ENCODE measurements at places on chromosomes 6 and 20.

DNA sequence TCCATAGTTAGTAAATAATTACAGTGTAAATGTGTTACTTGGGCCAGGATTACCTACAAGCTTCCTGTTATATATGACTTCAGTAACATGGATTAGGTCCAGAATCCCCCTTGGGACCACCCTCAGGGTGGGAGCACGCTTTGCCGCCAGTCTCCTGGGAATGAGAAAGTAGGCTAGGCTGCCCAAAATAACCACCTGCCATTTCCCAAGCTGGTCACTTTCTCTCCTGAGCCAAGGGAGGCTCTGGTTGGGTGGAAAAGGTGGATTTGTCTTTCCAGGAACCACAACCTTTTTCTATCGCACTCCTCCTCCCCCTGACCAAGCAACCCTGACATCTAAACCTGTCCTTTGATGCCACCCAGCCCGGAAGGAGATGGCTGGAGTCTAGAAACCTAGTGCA lies 9.6 kb upstream of the RIMS4 start:
- no peak for DNase-seq

- peak; percentile 77 for DNase-seq
Measured at GRCh38 chr20:45798935-45799642, 7.3 kb downstream of the DNTTIP1 start.

DNA sequence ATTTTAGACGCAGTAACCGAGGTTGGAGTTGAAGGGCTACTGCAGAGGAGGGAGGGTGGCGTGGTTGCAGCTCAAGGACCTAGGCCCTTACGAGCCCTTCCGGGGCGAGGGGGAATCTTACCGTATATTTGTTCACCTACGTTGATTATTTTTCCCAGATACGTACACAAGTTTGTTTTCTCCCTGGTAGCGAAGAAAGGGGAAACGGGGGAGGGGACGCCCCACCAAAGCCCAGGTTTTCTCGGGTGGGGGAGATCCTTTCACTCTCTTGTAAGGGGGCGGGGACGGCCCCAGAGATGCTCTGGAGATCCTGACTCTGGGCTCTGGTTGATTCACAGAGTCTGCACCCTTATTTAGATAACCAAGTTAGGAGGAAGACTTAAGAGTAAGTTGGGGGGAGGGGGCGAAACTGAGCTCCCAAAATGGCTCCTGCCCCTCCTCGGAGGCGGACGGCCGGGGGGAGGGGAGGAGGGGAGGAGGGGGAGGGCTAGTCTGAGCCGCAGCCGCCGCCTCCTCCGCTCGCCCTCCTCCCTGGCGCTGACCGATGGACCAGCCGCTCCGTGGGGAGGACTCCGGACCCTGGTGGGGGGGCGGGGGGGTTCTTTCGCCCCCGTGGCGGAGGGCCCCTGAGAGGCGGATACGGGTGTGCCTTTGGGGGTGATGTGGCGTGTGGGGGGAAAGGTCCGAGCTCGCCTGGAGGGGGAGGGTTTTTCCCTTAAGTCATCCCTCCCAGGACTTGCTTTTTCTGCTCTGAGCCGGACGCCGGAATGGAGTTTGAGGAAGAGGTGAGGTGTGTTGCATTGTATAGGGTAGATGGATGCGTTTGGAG lies 2.2 kb downstream of the BRD2 start:
- peak; percentile 91 for DNase-seq

- DNase-seq = no peak
Measured at GRCh38 chr6:50817646-50817950, 1.1 kb upstream of the TFAP2B start.

- no peak for DNase-seq
Measured at GRCh38 chr6:19991176-19991575, 154.0 kb downstream of the ID4 start.

GRCh38 chr20:47059536-47059935 lies 164.9 kb downstream of the EYA2 start:
- no peak for DNase-seq

- DNase-seq = no peak
Measured at GRCh38 chr20:14758356-14758755, 420.9 kb upstream of the FLRT3 start.

- DNase-seq = no peak
Measured at GRCh38 chr6:91098006-91098405, 511.1 kb upstream of the MAP3K7 start.

DNA sequence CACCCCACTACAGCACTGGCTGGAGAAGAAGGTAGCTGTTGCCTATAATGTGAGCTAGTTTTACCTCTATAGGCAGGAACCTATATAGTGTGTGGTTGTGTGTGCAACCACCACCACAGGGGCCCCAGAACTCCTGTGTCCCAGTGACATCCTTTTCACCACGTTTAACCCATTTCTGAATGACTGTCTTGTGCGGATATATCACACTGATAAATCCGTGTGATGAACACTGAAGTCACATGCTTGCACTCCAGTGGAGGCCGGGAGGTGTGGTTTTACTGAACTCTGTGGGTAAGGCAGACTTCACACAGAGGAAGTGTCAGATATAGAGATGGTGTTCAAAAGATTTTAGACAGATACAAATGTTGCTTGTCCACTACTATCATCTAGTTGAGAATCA lies 32.5 kb downstream of the SDHAF4 start:
- peak; percentile 55 for DNase-seq
